ENCODE measurements at places on chromosomes 11 and 22.

- no peak for DNase-seq
Measured at GRCh38 chr11:83105168-83105567, 33.5 kb upstream of the RAB30 start.

DNA sequence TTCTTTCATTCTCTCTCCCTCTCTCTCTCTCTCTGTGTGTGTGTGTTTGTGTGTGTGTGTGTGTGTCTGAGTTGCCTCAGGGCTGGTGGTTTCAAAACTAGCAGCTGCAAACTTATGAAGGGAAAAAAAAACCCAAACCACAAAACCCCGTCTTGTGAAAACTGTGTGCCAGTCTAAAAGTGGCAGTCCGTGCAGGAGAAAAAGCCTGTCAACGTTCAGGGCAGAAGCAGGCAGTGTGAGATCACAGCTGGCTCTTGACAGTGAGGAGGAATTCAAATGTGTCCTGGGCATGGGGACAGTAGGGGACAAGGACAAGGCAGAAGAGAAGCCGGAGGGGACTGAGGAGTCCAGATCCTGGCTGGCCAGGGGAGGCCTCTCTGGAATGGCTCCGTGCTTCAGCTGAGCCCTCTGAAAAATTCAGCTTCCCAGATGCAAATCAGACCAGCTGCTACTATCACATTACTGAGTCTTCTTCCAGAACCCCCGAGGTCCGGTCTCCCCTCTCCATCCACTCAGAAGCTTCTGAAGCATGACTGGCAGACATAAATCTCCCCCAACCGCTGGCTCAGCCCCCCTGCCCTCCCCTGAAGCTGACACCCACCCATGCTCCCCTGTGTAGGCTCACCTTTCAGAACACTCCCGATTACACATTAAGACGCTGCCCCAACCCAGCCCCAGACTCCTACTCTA lies 31.9 kb downstream of the FLI1 start:
- no peak for DNase-seq

DNA sequence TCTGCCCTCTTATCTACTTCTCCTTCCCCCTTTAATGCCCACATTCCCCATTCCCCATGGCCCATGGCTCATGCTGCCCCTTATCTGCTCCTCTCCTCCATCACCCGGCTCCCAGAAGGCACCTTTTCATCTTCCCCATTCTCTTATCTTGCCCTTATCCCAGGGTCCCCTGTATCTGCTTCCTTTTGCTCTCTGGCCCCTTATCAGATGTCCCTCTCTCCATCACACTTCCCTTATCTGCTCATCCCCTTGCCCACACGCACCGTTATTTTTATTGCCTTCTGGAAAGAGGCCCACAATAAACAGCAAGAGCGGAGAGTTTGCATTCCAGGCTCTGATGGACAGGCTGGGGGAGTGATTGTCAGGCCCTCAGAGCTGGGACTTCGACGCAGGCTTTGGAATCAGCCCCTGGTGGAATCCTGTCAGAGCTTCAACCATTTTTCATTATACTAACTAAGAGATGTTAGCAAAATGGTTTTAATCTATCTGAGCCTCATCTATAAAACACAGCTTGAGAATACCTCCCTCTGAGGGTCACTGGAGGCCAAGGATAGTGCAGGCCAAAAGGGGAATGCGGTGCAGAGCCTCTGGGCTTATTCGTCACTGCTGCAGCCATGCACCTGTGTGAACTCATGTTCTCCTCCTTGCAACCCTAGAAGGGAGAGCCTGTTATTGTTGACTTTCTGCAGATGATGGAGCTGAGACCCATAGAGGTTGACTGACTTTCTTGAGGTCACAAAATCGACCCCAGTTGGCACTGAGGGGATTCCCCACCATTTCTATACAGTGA lies 37.0 kb upstream of the LRRC55 start:
- no peak for DNase-seq

DNA sequence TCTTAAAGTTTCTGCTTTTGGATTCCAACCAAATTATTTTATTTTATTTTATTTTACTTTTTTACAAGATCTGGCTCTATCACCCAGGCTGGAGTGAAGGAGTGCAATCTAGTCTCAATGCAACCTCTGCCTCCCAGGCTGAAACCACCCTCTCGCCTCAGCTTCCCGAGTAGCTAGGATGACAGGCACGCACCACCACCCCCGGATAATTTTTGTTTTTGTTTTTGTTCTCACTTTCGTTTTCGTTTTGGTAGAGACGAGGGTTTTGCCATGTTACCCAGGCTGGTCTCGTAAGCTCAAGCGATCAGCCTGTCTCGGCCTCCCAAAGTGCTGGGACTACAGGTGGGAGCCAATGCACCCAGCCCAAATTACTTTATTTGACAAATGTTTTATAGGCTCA lies 219.8 kb downstream of the ETS1 start:
- no peak for DNase-seq

- no peak for DNase-seq
Measured at GRCh38 chr11:134229126-134229790, 4.8 kb downstream of the VPS26B start.

DNA sequence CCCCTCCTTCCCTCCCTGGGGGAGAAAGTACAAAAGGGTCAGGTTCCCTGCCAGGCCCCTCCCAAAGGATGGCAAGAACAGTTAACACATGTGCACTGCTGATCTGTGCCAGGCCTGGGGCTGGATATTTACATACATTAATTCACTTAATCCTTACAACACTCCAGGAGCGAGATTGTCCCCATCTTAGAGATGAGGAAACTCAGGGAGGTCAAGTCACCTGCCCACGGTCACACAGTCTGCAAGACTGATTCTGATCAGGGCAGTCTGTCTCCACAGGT lies 36.5 kb downstream of the NECTIN1 start:
- no peak for DNase-seq

DNA sequence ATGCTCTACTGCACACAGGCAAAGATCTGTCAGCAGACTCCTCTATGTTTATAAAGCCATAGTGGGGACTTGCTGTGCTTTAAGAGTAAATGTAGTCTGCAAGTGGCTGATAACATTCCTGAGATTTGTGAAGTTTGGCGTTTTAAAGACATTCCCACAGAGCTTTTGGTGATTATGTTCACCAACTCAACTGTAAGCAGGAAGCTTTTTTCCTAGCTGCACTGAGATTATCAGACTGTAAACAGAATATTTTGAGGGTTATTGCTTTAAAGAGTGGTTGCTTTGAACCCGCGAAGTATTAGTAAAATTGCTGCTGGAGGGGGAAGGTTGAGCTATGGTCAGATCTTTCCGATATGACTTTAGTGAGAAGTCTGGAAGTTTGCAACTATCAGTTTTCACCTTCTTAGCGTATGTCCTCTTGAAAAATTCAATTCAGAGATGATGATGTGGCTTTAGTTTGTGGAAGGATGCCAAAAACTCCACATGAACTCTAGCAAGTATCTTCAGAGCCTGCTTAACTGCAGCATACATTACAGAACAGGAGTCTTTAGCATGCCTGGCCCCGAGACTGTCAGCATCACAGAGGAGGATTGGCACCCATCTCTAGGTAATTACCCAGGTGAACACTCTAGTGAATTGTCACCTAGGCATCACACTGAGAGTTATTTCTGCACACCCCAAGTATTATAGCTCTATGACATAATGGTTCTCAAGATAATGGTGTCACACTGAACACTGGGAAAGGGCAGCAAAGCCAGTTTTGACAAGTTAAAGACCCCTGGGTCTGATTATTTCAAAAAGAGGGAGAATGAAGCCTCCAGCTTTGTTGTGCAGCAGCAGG lies 89.9 kb downstream of the MTNR1B start:
- peak; percentile 68 for DNase-seq

- DNase-seq = no peak
Measured at GRCh38 chr11:133656082-133656635, 123.9 kb upstream of the OPCML start.

DNA sequence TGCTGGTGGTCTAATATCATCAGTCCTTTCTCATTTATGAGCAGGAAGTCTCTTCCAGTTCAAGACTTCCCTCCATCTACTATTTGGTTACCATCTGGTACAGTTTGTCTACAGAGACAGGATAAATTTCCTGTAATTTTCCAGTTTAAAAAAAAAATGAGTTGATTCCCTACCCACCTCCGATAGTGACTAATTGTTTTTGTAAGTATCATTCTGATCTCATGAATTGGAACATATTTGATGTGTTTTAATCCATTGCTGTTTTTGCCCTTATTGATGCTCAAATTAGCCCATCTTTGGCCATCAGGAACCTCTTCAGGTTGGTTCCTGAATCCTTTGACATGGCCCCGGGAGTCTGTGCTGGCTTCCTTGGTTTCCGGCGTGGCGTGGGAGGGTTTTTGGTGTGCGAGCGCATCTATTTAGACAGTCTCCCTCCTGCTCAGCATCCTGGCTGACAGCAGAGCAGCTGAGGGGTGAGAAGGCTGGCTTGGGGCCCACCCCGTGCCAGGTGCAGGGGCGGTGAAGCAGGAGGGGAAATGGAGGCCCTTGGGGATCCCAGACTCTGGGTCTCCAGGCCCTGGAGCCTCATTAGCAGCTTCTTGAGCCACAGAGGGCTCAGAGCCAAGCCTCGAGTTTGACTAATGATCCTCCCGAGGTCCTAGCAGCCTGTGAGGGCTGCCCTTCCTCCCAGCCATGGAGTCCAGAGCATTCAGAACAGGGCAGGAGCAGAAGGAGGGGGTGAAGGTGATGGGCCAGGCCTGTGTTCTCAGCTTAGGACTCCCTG lies 6.8 kb downstream of the OMP start:
- DNase-seq = no peak

- DNase-seq = no peak
Measured at GRCh38 chr22:29269230-29269604, 1.1 kb downstream of the EWSR1 start.

DNA sequence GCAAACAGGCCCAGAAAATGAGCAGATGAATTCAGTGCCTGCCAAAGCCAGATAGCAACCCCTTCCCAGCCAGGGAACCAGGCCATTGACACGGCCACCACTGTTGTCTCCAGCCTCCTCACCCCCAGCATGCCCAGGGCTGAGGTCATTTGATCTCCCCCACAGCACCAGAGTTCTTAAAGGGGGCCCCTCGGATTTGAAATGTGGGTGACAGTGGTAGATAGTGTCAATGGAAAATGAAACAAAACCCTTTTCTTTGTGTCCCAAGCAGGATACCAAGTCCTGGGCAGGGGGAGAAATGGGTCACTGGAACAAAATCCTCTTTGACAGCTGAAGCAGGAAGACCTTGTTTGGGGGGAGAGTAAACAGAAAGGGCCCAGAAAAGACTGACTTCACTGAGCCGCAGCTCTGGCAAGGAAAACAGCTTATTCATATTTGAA lies 14.3 kb upstream of the ACCSL start:
- no peak for DNase-seq

DNA sequence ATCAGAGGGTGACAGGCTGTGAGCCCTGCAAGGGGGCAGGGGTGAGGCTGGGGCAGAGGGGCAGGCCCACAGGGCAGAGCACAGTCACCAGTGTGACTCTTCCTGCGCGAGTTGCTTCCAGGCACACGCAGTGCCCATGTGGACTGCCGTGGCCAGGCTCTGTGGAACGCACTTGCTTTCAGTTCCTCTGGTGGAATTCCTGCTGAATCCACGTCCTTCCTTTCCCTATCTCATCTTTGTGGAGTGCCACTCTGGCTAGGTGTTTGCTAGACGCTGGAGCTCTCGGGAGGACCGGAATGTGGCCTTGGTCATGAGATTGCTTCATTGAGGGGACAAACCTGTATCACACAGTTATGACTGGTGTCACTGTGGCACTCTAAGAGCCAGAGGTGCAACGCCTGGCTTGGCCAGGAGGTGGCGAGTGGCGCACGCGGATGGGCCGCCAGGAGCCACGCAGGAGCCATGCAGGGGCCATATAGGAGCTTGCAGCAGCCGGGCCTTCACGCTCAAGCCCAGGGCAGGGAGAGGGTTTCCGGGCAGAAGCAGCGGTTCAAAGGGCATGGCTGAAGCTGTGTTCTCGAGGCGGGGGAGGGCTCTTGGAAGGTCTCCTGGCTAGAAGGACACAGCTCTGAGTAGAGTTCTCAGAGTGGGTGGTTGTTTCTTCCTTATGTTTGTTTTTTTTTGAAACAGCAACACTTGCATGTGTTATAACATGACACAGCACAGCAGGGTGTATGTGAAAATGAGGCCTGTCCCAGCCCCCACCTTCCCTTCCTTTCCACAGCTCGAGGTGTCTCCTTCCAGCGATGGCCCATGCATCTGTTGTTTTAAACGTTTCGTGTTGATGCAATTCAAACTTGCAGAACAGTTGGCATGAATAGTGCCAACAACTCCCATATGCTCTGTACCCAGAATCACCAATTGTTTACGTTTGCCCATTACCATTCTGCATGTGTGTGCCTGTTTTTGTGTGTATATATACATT lies 36.2 kb downstream of the TBC1D22A start:
- DNase-seq = peak; percentile 48

- DNase-seq = no peak
Measured at GRCh38 chr22:31339148-31339832, 6.9 kb downstream of the PATZ1 start.

- DNase-seq = no peak
Measured at GRCh38 chr22:35432228-35432905, 32.4 kb downstream of the MCM5 start.

All from COR-L47 (cell line).